ENCODE measurements at places on chromosomes 5 and 9. TPM values are rescaled to one million over a fixed set of nuclear protein-coding genes. Genes with fewer than 3 reads are reported as not detected.
A peak's percentile ranks its signal among the peaks of the same experiment; 100 is the strongest.

SLCO6A1 gene
- not detected for total RNA-seq

ACOT12 gene
- not detected for total RNA-seq

CCDC187 gene
- total RNA-seq: under 0.01 TPM

- H3K4me1 ChIP-seq: no peaks in the 10 kb centered on the region
- H3K4me3 ChIP-seq: no peak overlapping the region
- no peak for DNase-seq
- H3K27me3 ChIP-seq: no peaks in the 10 kb centered on the region
Observed at GRCh38 chr9:74358959-74359358, 138.2 kb upstream of the RORB start.

GRCh38 chr5:9263656-9264055 is 282.2 kb downstream of the SEMA5A start:
- H3K4me1 ChIP-seq: peaks cover 10% of the 10 kb centered on the region
- DNase-seq: no peak
- no peaks in the 10 kb centered on the region for H3K36me3 ChIP-seq
- no peak overlapping the region for H3K4me3 ChIP-seq
- H3K27me3 ChIP-seq: no peaks in the 10 kb centered on the region

- no peaks in the 10 kb centered on the region for H3K36me3 ChIP-seq
- H3K27me3 ChIP-seq: no peaks in the 10 kb centered on the region
- no peak overlapping the region for H3K4me3 ChIP-seq
- no peak overlapping the region for H3K27ac ChIP-seq
- DNase-seq: no peak
Observed at GRCh38 chr5:84573017-84573712, 188.5 kb upstream of the EDIL3 start.

GRCh38 chr9:85900504-85901201 is 40.3 kb upstream of the NAA35 start:
- H3K4me3 ChIP-seq: no peak overlapping the region
- no peaks in the 10 kb centered on the region for H3K4me1 ChIP-seq
- no peak overlapping the region for H3K27ac ChIP-seq
- no peaks in the 10 kb centered on the region for H3K36me3 ChIP-seq

- no peak for DNase-seq
- H3K36me3 ChIP-seq: no peaks in the 10 kb centered on the region
- H3K4me1 ChIP-seq: no peaks in the 10 kb centered on the region
- H3K4me3 ChIP-seq: no peak overlapping the region
Observed at GRCh38 chr5:117103703-117104102, 529.1 kb upstream of the SEMA6A start.

DNA sequence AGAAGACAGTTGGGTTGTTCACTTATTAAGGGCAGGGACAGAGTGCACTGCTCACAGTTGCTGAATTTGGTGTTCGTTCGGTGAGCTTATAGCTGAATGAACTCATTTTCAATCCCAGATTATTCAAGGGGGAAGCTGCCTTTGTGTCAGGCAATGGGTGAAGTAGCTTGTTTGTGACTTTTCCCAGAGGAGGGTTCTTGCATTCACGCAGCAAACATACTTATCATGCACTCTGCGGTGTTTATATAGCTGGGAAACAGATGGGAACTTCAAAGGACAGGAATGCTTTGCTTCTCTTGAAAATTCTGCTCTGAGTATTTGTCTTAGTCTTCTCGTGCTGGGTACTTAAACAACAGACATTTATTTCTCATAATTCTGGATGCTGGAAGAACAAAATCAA is 64.7 kb upstream of the ABCA1 start:
- DNase-seq: no peak
- no peaks in the 10 kb centered on the region for H3K27me3 ChIP-seq
- no peaks in the 10 kb centered on the region for H3K36me3 ChIP-seq

DNA sequence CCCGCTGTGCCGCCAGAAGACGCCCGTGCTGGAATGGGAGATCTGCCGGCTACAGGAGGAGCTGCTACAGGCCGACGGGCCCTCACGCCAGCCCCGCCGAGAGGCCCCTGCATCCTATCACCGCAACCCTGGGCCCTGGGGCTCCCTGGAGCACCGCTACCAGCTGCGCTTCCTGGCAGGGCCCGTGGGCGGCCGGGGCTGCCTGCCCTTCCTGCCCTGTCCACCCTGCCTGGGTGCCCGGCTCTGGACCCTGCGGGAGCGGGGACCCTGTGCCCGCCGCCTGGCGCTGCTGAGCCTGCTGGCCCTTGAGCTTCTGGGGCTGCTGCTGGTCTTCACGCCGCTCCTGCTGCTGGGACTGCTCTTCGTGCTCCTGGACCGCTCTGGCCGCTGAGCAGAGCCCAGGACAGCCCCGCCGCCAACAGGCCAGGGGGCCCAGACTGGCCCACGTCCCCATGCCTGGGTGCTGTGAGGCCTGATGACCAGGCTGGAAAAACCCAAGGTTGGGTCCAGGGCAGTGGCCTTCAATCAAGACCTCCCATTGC is 3.8 kb downstream of the RNF208 start:
- H3K27ac ChIP-seq: no peak overlapping the region
- no peaks in the 10 kb centered on the region for H3K27me3 ChIP-seq
- no peak for DNase-seq
- H3K4me1 ChIP-seq: peaks cover 5% of the 10 kb centered on the region

GRCh38 chr5:176389135-176390123 is 878 bp downstream of the HIGD2A start:
- H3K4me3 ChIP-seq: peak overlapping the region; percentile 67
- H3K27ac ChIP-seq: peak overlapping the region; percentile 92
- peaks cover 6% of the 10 kb centered on the region for H3K4me1 ChIP-seq
- DNase-seq: no peak
- no peaks in the 10 kb centered on the region for H3K27me3 ChIP-seq
- peaks cover 49% of the 10 kb centered on the region for H3K36me3 ChIP-seq

Measured in ascending aorta (tissue), 2 donors.